A549 (cell line): ENCODE measurements at places on chromosomes 7 and 10. TPM values are rescaled to one million over a fixed set of nuclear protein-coding genes. Genes with fewer than 3 reads are reported as not detected.

The GIMAP5 gene
- polyA plus RNA-seq: not detected in 3 replicates

DNA sequence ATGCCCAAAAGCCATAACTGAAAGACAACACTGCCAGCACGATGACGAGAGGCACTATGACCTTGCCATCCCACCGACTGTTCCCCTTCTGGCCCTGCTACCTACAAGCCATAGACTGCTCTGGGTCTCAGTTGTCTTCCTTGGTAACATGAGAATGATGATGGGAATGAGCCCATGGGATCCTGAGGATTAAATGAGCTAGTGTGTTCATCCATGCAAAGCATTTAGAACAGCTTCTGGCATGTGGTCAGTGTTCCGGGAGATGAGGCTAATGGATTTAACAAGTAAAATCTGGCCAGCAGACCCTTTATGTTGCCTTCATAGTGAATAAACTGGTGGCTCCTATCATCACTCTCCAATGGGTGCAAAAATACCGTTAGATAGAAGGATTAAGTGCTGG is 62.4 kb upstream of the WDR11 start:
- no peak for DNase-seq

DNA sequence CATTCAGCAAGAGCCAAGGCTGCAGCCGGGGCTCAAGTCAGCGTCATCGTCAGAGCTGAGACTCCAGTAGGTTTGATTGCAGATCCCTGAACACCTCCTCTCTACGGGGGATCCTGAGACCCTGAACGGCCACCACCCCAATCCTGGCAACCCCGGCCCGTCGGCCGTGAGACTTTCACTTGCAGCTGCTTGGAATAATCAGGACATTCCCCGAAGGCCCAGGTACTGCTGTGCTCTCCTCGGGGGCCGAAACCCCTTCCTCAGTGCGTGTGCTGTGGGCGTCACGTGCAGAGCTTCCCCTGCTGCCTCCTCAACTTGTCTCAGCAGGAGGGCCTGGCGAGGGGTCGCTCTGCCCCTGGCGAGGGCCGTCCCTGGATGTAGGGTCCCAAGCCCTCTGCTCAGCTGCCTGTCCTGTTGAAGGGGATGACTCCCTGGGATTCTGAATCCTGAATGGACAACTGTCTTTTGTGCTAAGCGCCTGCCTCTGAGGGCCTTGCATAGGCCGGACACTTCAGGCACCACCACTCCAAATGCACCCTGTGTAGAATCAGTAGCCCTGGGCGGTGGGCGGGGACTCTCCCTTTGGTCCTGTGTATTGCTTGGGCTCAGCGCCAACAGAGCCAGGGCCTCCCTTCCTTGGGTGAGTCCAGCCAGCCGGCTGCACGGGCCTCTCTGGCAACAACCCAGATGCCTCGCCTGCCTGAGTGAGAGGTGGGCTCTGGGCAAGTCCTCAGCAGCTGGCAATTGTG is 63.8 kb upstream of the EBF3 start:
- DNase-seq: no peak

DNA sequence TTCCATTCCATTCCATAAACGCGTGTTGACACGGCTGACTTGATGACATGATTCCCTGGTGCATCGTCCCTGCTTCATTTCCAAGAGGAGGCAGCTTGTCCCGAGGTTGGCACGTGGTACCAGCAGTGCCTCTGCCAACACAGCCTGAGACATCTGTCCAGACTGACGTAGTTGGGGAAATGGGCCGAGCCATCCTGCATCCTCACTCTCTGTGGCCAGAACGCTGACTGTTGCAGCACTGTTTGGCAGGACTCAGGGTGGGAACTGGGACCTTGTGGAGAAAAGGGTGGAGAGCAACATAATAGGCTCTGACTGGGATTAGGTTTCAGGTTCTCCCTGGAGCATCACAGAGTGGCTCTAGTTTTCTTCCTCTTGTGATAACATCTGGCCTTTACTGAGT is 118.6 kb upstream of the BTBD16 start:
- DNase-seq: no peak

DNA sequence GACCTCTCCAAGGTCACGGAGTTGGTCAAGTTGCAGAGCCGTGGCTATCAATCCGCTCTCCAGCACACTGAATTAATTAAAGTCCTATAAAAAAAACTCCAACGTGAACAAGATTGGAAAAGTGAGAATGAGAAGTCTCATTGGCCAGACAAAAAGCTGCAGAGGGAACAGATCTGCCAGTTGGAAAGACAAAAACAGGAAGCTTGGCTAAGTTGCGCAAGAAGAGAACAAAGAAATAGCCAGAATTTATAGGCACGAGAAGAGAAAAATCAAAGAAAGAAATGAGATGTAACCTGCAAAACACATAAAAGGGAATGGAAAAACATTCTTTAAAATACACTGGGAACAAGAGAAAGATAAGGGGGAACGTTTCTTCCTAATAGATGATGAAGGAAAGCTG is 45.7 kb upstream of the CRTAC1 start:
- DNase-seq: no peak

GRCh38 chr7:92634205-92634604 is 44.0 kb upstream of the FAM133B start:
- no peak for DNase-seq

- no peak for DNase-seq
These were observed 1.7 kb downstream of the ADRB1 start for GRCh38 chr10:114045136-114046086.

DNA sequence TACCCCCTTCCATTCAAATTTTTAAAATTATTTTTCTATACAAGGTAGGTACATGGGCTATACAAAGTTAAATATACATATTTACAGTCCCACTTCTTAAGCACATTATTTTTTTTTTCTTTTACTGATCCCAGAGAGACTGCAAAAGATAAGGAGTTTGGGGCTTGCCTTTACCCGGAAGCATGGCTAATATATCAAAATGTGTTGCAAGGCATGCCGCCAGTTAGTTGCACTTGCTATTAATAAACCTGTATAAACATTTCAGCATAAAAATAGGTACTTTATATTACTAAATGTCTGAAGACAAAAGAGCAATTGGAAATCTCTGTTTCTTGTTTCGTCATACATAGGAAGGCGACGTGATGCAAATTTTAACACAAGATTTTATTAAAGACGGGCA is 21.5 kb upstream of the PDLIM1 start:
- DNase-seq: no peak

GRCh38 chr10:67834375-67834774 is 3.6 kb downstream of the DNAJC12 start:
- DNase-seq: no peak

- peak; percentile 11 for DNase-seq
These were observed 162.7 kb downstream of the AKR1D1 start for GRCh38 chr7:138238734-138239659.

DNA sequence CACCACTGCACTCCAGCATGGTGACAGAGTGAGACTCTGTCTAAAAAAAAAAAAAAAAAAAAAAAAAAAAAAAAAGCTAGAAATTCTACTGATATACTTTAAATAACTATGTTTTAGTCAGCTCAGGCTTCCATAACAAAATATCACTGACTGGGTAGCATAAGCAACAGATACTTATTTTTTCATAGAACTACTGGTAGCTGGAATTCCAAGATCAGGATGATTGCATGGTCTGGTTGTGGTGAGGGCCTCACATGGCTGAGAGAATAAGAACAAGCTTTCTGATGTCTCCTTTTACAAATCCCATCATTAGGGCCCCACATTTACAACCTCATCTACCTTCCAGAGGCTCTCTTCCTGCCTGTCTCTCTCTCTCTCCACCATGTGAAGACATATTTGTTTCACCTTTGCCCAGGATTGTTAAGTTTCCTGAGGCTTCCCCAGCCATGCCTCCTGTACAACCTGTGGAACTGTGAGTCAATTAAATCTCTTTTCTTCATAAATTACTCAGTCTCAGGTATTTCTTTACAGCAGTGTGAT is 126.7 kb upstream of the SEMA3C start:
- no peak for DNase-seq

The PRSS37 gene
- not detected in 3 replicates for polyA plus RNA-seq

The TSPAN15 gene
- 49.3 to 60.2 TPM (median 54.4 TPM) in 3 replicates for polyA plus RNA-seq

DNA sequence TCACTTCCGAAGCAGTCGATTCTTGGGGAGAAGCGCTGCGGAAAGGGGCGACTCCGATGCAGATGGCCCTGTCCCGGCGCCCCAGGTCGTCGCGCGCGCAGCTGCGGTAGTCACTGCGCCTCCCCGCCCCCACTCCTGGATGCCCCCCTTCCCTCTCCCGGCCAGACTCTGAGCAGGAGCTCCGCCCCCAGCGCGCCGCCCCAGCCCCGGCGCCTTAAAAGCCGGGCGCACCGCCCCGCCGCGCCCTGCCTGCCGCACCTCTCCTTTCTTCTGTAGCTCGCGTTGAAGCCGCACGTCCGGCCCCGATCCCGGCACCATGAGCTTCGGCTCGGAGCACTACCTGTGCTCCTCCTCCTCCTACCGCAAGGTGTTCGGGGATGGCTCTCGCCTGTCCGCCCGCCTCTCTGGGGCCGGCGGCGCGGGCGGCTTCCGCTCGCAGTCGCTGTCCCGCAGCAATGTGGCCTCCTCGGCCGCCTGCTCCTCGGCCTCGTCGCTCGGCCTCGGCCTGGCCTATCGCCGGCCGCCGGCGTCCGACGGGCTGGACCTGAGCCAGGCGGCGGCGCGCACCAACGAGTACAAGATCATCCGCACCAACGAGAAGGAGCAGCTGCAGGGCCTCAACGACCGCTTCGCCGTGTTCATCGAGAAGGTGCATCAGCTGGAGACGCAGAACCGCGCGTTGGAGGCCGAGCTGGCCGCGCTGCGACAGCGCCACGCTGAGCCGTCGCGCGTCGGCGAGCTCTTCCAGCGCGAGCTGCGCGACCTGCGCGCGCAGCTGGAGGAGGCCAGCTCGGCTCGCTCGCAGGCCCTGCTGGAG is at the start of gene INA:
Gene INA, plus strand, starts transcription at position 243 of the 817 bp plus-strand sequence. Its CDS starts 74 bp downstream, at position 317.
- peak; percentile 76 for DNase-seq

The CTAGE4 gene
- polyA plus RNA-seq: not detected in 3 replicates

GRCh38 chr7:138829335-138829734 is 31.3 kb upstream of the ATP6V0A4 start:
- DNase-seq: no peak

The ASB10 gene
- not detected in 3 replicates for polyA plus RNA-seq

The FFAR4 gene
- 0.15 to 0.29 TPM (median 0.17 TPM) in 3 replicates for polyA plus RNA-seq

DNA sequence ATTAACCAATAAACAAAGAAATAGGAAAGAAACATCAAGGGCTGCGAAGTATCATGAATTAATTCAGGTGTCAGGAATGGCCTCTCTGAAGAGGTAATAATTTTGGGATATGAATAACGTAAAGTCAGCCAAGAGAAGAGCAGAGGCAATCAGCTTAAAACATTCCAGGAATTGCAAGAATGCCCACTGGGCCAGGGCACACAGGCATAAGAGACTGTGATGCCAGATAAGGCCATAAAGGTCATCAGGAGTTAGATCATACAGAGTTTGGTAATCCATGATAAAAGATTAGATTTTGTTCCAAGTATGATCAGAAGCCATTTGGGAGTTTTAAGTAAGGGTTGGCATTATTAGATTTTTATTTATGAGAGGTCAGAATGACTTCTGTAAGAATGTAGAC is 53.2 kb upstream of the ABCB4 start:
- no peak for DNase-seq

DNA sequence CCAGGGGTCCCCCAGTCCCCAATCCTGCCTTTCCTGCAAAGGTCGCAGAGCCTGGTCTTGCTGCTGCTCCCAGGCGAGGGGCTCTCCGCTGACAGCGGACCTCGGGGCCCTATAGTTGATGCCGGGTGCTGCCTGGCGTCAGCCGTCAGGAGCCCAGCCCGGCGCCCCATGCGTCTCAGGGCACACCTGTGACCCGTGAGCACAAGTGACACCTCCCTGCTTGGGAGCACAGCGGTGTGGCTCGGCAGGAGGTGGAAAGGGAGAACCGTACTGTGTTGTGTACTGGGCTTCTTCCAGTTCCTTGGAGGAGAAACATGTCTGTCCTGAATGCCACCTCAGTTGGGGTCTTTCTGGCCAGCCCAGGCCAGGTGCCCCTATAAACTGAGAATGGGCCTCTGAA is 56.7 kb downstream of the LHPP start:
- no peak for DNase-seq

GRCh38 chr7:28239823-28240204 is 59.2 kb upstream of the JAZF1 start:
- no peak for DNase-seq

GRCh38 chr10:77643795-77644468 is 6.3 kb upstream of the KCNMA1 start:
- DNase-seq: peak; percentile 83

DNA sequence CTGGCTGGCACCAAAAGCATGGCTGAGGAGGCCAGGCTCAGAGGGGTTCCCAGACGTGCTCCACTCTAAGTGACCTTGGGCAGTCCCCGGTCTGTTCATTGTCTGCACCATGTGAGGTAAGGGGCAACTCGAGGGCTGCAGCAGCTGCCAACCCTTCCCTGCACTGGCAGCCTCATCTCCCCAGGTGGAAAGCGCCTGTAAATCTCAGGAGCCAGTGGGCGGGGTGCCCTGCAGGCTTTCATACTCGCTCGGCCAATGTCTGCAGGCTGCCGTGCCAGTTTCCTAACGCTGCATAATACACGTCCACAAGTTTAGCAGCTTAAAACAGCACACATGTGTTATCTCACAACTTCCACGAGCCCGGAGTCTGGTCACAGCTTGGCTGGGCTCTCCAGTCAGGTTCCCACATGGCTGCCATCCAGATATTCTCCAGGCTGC is 12.6 kb upstream of the GDF10 start:
- no peak for DNase-seq

DNA sequence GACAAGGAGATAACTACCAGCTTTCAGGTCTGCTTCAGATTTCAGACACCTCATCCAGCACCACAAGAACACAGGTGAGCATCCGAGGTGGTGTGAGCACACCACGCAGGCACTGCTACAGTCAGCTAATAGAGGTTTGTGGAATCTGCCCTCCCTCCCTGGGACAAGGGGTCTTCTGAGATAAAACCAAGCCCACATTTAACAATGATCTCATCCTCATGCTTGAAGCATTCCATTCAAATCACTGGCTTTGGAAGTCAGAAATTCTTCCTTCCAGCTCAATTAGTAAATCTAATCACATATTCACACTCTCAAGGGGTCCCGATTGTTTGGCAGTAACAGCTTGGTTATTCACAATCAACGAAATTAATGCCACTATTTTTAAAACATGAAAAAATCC is 331.4 kb downstream of the ELMO1 start:
- DNase-seq: no peak

GRCh38 chr7:116242759-116243158 is 32.4 kb downstream of the TES start:
- no peak for DNase-seq

- no peak for DNase-seq
These were observed 490.8 kb upstream of the CELF2 start for GRCh38 chr10:10526846-10527245.

DNA sequence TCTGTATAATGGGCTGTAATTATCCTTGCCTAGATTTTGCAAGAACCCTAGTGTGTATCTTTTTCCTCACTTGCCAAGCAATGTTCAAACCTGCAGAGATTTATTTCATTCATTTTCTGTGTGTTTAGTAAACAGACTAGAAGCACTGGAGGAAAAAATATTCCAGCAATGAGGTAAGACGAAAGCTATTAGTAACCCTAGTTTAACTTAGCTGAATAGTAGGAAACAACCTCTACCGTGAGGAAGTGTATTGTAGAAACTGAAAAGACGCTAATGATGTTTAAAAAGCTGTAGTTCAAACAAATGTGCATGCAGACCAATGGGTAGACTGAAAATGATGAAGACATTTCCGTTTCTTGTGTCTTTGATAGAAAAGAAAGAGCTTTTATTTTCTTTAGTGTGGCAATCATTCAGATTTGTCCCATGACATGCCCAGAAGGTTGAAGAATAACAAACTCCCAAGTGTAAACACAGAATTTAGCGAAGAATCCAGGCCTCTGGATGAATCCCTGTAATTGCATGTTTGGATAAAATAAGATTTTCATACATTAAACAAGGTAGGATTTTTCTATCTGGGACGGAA is 20.7 kb downstream of the CAV1 start:
- DNase-seq: no peak

GRCh38 chr7:44217852-44218402 is 17.1 kb downstream of the YKT6 start:
- no peak for DNase-seq
